Muscle of leg (tissue), 16 donors: ENCODE measurements at places on chromosomes 2 and 18.
A peak's percentile ranks its signal among the peaks of the same experiment; 100 is the strongest.

DNA sequence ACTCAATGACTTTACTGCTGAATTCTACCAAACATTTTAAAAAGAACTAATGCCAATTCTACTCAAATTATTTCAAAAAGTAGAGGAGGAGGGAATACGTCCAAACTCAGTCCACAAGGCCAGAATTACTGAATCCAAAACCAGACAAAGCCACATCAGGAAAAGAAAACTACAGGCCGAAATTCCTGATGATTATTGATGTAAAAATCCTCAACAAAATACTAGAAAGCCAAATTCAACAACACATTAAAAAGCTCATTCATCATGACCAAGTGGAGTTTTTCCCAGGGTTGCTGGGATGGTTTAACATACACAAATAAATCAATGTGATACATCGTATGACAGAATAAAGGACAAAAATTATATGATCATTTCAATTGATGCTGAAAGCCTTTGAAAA is 103.9 kb upstream of the UBE2E3 start:
- DNase-seq: peak; percentile 39

GRCh38 chr2:42624047-42624446 is 55.6 kb downstream of the MTA3 start:
- DNase-seq: no peak

- DNase-seq: no peak
Measured at GRCh38 chr2:148903979-148904378, 29.0 kb downstream of the KIF5C start.

DNA sequence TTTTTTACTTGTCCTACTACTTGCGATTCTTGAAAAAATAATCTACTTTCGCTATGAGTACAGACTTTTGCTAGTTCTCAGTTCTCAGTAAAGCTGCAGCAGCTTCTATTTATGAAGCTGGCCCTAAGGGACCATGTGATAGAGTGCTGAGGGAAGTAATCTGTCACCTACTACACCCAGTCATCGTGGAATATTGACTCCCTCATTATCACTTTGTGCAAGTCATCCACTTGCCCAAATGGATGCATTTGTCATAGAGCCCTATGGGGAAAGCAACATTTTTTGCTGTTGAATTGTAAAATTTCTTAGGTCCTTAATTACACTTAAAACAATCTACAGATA is 1919.8 kb downstream of the SUCLG1 start:
- peak; percentile 2 for DNase-seq

GRCh38 chr2:142840436-142840835 is 37.0 kb upstream of the KYNU start:
- DNase-seq: no peak

GRCh38 chr2:161956738-161957137 is 117.3 kb downstream of the DPP4 start:
- no peak for DNase-seq

- peak; percentile 7 for DNase-seq
Measured at GRCh38 chr2:4792126-4792525, 900.1 kb upstream of the SOX11 start.

GRCh38 chr2:109284826-109285225 is 155.8 kb downstream of the SH3RF3 start:
- peak; percentile 96 for DNase-seq

- peak; percentile 37 for DNase-seq
Measured at GRCh38 chr2:204115137-204116056, 178.8 kb downstream of the ICOS start.

GRCh38 chr2:219684721-219685689 is 57.6 kb downstream of the SLC4A3 start:
- peak; percentile 70 for DNase-seq

DNA sequence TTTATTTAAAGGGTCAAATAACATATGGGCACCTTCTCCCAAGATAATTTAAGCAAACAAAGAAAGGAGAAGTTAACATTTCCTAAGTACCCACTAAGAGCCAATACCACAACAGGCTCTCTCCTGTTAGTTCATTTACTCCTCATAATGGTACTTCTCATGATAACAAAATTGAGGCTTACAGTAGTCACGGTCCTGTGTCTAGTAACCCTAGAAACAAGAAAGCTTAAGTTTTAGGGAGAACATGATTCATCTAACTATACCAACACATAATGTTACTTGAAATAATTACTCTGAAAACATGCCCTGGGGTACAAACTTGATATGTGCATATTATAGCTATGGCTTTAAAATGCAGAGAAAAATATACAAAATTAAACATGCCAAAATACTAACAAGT is 19.8 kb downstream of the IWS1 start:
- DNase-seq: no peak

- DNase-seq: no peak
Measured at GRCh38 chr18:74454279-74454751, 2.8 kb downstream of the DIPK1C start.

GRCh38 chr2:72145289-72145657 is 2.4 kb downstream of the CYP26B1 start:
- DNase-seq: peak; percentile 94

GRCh38 chr18:58004317-58004716 is 39.7 kb upstream of the NEDD4L start:
- DNase-seq: no peak

DNA sequence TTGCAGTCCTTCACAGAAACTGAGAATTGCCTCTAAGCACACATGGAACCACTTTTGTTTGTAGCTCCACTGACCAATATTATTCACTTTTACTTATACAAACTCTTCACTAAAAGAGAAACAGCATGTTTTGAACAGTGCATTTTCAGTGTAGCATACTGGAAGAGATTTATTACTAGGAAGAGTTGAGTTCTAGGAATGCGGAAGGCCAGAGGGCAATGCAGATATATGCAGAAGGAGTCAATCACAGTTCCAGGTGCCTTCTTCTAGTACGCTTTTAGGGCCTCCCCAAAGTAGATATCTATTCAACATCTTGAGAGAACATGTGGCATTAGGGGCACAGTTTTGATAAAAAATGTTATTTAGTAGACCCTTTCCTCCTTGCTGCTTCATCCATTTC is 1654.0 kb upstream of the ZEB2 start:
- no peak for DNase-seq

- DNase-seq: no peak
Measured at GRCh38 chr2:62319070-62319469, 123.2 kb downstream of the B3GNT2 start.

- no peak for DNase-seq
Measured at GRCh38 chr2:132766573-132766972, 96.6 kb upstream of the LYPD1 start.

DNA sequence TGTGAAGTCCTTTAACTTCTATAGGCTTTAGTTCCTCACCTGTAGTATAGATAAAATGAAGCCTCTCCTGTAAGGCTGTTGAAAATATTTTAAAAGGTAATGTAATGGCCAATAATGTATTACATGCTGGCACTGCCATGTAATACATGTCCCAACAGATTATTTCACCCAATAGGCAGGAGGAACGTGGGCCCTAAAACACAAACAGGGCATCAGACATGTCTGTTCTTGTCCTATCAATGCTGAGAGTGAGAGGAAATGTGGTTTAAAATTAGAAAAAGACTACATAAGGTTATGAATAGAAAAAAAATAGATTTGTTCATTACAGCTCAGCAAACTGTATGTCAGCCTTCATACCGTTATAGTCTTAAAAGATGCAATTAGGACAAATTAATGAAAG is 492.7 kb upstream of the DDX18 start:
- no peak for DNase-seq

GRCh38 chr2:40027968-40028367 is 248.9 kb upstream of the THUMPD2 start:
- DNase-seq: no peak

DNA sequence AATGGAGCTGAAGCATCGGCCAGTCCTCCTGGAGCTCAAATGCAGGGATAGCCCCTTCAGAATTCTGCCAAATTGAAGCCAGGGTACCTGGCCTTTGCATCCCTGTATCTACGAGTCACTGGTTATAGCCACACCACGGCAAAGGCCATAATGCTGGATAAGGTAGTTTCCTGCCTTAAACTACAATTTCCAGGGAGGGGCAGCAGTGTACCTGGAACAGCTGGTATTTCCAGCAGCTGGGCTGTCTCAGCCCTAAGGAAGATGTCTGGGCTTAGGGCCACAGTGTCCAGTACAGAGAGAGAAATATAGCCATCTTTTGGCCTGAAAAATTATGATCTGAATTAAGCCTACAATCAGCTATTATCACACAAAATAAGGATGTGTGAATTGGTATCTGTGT is 180.3 kb downstream of the GCA start:
- DNase-seq: peak; percentile 2

DNA sequence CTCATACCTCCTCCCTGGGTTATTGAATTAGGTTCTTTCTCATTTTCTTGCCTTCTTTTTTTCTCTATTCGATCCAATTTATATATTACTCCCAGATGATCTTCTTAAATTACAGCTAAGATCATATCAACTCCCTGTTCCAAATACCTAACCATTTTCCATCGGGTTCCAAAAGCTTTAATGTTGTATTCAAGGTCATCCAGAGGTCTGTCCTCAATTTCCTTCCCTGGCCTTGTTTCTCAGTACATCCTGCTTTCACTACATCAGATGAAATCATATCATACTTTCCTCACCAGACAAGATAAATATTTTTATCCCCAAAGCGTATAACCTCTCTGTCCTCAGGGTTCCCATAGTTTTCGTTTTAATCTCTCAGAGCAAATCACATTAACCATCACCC is 36.3 kb upstream of the GREB1L start:
- DNase-seq: peak; percentile 62

DNA sequence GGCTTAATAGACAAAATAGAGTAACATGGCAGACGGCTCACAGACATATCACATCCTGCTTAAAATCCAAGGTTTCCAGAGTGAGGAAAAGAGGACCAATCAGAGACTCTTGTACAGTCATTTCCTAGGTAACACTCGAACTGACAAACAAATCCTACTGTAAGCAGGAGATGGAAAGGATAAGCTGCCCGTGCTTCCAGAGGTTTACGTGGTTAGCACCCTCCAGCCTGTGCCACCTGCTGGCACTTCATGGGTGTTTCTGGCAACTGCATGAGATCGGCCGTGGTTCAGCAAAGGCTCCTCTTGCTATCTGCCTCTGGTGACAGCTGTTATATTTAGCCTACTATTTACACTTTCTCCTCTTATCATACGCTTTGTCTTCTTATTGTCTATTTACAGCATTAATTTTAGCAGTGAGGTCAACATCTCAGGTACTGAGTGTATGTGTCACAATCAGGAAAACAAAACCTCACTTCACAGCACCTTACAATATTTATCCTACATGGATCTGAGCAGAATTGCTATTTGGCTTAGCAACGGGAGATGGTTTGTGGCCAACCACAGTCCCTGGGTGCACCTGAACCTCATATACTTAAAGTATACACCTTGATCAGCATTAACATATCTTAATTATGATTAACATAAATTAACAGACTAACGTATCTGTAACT is 226.9 kb downstream of the TMEM163 start:
- DNase-seq: no peak

DNA sequence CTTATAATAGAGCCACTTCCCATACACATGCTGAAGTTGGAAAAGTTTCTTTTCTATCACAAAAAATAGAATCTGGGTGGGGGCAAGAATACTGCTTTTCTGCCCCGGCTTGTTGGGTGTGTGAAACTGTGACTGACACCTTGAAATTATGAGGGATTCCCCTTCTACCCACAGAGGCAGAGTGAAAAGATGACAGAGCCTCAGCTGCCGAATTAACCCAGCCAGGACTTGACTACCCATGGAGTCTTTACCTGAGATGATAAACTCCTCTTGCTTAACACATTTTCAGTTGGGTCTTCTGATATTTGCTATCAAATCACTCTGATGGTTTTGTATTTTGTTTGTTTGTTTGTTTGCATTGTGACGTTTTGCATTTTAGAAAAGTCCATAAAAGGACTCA is 66.0 kb upstream of the PMAIP1 start:
- no peak for DNase-seq
